HL-60 (cell line): ENCODE measurements at places on chromosomes 2 and 18.

GRCh38 chr2:191747170-191747530, 69.2 kb downstream of the NABP1 start:
- no peak for DNase-seq

DNA sequence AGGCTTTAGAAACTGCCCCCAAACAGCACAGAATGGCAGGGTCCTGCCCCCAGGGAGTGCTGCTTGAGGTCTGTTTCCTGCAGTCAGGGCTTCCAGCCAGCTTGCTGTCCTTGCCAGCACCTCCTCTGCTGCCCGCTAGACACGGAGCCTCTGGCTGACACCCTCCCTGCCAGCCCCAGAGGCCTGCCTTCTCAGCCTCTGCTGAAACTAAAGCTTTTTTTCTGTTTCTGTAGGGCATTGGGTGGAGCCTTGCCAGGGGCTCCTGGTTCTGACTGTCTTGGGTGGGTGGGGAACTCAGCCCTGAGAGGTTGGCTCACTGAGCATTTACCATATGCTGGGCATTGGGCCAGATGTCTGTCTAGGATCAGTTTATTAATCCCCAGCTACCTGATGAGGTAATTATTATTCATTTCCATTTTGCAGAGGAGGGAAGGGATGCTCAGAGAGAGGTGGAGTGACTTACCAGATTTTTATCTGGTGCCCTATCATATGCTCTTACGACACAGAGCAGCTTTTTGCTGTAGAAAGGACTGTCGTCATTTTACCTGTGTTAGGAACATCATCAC, 35.4 kb downstream of the INPP4A start:
- DNase-seq: no peak

DNA sequence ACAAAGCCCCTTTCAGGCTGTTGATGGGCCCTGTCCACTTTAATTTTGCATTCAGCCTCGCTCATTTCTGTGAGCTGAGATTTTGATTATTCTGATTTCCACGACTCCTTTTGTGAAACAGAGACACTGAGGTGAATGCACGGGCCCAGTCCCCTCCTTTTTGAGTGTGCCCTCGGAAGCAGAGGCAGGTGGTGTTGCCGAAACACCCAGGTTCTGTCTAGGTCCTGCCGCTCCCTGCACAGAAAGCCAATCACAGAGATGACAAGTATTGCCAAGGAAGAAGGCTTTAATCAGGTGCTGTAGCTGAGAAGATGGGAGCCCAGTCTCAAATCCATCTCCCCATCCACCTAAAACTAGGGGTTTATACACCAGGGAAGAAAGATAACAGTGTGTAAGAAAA, 44.2 kb upstream of the EDAR start:
- no peak for DNase-seq

- no peak for DNase-seq
These were observed 501.1 kb downstream of the CNTNAP5 start for GRCh38 chr2:124526221-124526620.

- no peak for DNase-seq
These were observed 116.7 kb downstream of the LPIN1 start for GRCh38 chr2:11863103-11863502.

- DNase-seq: no peak
These were observed 62.0 kb downstream of the MBD2 start for GRCh38 chr18:54162431-54162830.

DNA sequence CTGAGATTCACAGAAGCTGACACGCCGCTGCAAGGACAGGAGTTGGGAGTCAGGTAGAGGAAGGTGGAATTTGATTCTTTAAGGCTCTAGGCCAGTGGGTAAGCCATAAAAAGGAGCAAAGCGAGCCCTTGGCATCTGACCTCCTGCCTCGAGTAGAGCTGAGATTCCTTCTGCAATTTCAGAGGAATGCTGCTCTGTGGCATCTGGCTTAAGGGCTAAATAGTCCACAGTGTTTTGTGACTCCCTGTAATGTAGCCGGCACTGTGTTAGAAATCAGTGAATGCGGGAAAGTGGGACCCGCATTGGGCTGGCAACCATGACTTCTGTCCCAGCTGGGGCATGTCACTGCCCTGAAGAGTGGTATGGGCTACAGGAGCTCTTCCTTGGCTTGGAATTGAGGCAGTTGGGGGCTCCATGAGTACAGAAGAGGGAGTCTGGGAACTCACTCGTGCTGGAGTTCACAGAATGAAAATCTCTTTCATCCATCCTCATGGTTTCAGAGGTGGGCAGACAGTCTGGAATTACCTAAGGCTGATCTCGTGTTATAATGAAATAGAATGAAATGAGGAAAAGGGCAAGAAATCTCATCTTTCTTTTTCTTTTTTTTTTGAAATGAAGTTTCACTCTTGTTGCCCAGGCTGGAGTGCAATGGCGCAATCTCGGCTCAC, 12.7 kb upstream of the MYCN start:
- DNase-seq: no peak

- no peak for DNase-seq
These were observed 697.1 kb upstream of the CELF4 start for GRCh38 chr18:38262661-38263060.

DNA sequence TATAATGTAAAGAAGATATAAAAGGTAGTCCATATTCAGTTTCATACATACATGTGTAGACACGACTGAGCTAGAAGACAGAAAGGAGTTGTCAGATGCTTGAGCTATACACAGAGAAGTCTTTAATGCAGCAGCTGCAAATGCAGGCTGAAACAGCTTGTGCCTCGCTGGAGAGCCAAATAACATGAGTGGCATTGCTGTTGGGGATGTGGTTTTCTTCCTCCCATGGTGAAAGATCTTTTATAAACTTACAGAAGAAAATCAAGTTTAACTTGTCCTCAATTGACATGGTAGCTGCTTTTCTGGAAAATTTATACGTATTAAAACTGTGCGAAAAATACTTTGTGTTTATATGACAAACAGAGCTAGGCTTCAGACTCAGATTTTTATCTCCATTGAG, 16.4 kb upstream of the IL1R1 start:
- peak; percentile 16 for DNase-seq

DNA sequence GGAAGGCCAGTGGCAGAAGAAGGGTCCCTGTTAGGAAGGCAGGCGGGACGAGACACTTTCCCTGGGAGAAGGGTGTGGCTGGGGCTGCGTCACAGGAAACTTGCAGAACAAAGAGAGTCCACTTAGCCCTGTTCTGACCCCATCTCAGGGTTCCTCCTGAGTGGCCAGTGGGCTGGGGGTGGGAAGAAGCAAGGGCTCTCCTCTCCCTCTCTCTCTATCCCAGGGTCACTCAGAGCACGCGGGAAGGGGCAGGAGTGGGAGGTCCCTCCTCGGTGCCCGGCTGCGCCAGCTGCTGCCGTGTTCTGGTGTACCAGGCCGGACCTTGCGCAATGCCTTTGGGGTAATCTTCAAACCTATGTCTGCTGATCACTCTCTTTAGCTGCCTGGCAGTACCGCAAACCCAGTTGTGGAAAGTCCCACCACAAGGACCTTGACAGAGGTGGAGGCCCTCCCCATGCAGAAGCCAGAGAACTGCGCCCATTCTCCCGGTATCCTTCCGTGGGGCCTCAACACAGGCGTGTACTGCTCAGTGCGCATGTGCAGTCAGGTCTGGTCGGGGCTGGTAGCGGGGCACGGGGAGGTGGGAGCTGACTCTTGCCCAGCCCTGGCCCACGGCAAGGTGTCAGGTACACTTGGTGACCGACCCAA, 47.8 kb upstream of the ST3GAL5 start:
- DNase-seq: no peak

DNA sequence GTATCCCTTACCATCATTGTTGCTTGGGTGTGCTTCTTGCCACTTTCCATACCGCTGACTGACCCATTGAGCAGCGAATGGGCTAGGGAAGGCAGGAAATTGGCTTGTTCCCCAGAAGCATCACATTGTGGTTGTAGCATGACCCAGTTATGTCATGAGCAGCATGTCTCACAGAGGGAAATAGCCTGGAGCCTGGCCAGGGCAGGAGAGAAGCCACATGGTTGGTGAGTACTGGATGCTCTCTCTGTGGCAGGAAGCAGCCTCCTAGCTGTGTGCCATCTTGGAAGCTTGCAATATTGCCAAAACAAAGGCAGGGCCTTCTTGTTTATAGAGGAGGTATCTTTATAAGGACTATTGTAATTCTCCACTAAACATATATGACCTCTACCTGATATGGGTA, 482.6 kb downstream of the PIK3C3 start:
- DNase-seq: no peak
